ENCODE measurements at places on chromosomes 5 and 9.

GRCh38 chr9:112334432-112334841 lies 1.0 kb upstream of the PTBP3 start:
- peaks cover 3% of the 10 kb centered on the region for H3K36me3 ChIP-seq
- peak overlapping the region; percentile 90 for H3K27ac ChIP-seq
- H3K4me3 ChIP-seq = peak overlapping the region; percentile 95
- no peaks in the 10 kb centered on the region for H3K27me3 ChIP-seq
- peaks cover 30% of the 10 kb centered on the region for H3K4me1 ChIP-seq
- peak; percentile 53 for DNase-seq

DNA sequence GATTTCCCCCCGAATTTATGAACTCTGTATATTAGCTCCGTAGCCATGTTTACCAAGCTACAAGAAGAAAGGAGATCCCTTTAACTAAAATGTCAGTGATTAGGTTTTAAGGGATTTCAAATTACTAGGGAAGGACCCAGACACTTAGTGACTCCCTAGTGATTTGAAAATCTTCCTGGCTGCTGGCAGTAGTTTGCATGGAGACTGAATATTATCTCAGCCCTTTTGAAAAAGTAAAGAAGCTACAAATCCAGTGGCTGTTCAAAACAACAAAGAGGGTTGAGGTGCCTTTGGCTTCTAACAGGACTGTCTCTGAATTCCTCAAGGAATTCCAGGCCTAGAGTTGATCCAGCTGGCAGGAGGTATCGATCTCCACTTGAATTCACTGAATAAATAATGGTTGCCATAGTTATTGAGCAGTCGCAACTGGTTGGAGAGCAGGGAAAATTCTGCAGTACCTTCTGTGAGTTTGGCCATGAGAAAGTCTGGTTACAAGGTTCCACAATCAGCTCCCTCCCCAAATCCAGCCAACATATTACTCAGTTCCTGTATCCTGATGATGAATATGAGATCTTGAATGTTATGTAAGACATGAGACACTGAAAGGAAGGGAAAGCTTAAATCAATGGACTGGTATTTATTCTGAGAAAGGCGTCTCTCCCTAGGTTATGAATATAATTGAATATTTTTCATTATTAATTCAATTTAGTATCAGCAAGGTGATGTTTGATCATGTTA lies 37.7 kb downstream of the NR4A3 start:
- H3K27ac ChIP-seq = no peak overlapping the region
- H3K36me3 ChIP-seq = no peaks in the 10 kb centered on the region
- H3K27me3 ChIP-seq = no peaks in the 10 kb centered on the region
- H3K4me3 ChIP-seq = no peak overlapping the region

- no peak for DNase-seq
- H3K27ac ChIP-seq = no peak overlapping the region
- H3K27me3 ChIP-seq = no peaks in the 10 kb centered on the region
- no peak overlapping the region for H3K4me3 ChIP-seq
- no peaks in the 10 kb centered on the region for H3K4me1 ChIP-seq
- H3K36me3 ChIP-seq = no peaks in the 10 kb centered on the region
Measured at GRCh38 chr5:53930457-53930856, 370.0 kb downstream of the NDUFS4 start.

GRCh38 chr9:3087697-3088096 lies 243.8 kb upstream of the PUM3 start:
- no peaks in the 10 kb centered on the region for H3K4me1 ChIP-seq
- no peaks in the 10 kb centered on the region for H3K36me3 ChIP-seq
- H3K4me3 ChIP-seq = no peak overlapping the region
- H3K27me3 ChIP-seq = no peaks in the 10 kb centered on the region
- no peak for DNase-seq

DNA sequence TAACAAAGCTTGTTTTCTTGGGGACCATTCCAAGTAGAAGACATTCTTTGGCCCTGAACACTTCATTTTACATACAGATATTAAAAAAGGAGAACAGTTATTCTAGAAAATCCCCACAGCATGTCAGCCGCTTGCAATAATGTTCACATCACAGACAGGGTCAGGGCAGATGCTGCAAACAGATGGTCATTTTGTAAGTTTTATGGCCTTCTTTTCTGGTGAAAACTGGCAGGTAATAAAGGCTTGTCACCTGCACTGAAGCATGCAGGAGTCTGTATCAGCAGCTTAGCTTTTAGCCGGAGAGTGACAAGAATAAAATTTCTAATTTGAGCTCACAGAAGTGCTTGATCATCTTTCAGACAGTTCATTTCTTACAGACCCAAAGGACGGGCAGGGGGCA lies 220.9 kb upstream of the DAP start:
- no peaks in the 10 kb centered on the region for H3K36me3 ChIP-seq
- no peak overlapping the region for H3K4me3 ChIP-seq
- no peak for DNase-seq
- H3K4me1 ChIP-seq = no peaks in the 10 kb centered on the region

- no peak for DNase-seq
- H3K27me3 ChIP-seq = no peaks in the 10 kb centered on the region
- peak overlapping the region; percentile 97 for H3K27ac ChIP-seq
- no peak overlapping the region for H3K4me3 ChIP-seq
- H3K36me3 ChIP-seq = peaks cover 20% of the 10 kb centered on the region
Measured at GRCh38 chr9:4982721-4983482, 2.2 kb upstream of the JAK2 start.

DNA sequence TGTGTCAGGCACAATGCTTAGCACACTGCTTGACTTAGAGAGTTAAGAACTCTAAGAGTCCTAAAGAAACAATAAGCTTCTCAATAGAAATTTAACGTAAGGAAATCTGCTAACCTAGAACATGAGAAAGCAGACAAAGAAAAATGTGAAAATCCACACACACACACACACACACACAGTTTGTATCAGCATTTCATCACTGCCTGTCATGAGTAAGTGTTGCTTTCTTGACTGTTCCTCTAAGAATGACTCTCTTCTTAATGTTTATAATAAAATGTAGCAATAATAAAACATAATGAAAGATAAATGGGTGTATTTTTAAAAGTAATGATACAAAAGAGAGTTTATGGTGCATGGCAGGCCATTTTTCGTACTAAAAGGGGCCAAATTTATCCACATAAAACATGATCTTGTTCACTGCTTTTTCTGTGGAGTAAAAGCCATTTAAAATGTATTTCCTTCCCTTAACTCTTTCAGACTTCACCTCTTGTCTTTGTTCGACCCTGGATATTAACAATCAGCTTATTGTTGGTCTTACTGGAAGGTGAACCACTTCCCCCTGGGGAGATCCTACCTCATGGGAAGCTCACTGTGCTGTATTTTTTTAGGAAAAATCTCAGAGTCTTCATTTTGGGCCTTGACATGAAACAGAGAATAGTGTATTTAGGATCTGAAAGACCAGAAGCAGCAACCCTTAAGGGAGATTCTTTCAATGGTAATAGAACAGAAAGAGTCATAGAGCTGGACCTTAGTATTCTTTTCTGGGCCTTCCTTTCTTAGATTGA lies 107.3 kb upstream of the ANKRD55 start:
- H3K4me1 ChIP-seq = peaks cover 9% of the 10 kb centered on the region
- no peak overlapping the region for H3K4me3 ChIP-seq
- peaks cover 1% of the 10 kb centered on the region for H3K27me3 ChIP-seq
- H3K36me3 ChIP-seq = peaks cover 7% of the 10 kb centered on the region
- H3K27ac ChIP-seq = no peak overlapping the region
- no peak for DNase-seq

DNA sequence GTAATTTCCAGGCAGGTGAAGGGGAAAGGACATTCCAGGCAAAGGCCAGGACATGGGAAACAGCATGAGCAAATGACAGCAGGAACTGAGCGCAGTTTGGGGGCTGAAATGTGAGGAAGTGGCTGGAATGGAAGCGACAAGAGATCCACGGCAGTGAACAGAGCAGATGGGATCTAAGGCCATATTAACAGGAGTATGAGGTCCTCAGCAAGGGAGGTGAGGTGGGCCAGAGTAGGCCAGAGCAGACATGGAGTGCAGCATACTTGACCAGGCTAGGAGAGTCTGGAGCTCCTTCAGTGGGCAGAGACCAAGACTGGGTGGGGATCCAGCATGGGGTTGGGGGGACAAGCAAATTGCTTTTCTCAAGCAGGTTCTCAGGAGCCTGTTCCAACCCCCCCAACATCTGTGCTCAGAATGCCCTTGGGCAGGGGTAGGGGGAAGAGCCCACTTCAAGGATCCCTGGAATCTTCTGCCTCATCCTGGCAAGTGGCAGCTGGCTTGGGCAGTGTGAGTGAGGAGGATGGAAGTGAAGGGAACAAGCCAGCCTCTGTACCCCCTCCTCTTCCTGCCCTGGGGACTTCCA lies 34.5 kb downstream of the DAB2IP start:
- H3K4me1 ChIP-seq = no peaks in the 10 kb centered on the region
- no peaks in the 10 kb centered on the region for H3K36me3 ChIP-seq
- no peak overlapping the region for H3K4me3 ChIP-seq
- no peak overlapping the region for H3K27ac ChIP-seq

DNA sequence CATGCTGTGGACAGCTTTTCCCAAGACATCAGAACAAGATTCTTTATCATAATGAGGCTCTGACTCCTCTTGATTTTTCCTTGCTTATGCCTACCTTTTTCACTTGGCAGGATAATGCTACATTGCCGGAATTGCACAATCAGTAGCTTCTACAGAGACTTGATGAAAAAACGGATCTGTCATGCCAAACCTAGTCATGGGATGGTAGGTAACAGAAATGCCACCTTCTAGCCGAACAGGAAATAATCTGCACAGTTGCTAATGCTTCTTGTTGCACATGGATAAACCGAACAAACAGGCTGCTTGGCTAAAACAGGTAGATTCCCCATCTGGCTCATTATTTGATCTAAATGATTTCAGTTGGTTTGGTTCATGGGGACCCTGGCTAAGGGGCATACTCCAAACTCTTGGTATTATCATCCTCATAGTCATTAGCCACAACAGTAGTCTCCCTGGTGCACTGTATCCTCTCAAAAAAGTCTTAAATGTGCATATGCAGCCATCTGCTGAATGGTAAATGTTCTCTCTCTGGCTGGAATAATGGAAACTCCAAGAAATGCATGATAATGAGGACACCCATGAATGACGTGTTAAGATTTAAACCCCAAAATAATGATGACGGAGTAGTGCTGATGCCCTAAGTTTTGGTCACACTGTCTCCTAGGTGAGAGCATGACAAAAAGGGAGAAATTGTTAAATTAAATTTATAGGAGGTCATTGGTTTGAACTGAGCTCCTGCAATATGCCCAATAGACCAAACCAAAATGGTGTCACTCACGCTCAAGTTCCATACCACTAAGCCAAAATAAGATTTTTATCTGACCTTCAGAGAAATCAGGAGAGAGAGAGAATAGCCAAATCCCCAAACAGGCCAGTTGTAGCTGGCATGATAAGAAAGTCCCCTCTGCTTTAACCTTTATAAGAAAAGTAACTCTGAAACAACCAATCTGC lies 47.0 kb downstream of the RAPGEF1 start:
- no peak overlapping the region for H3K4me3 ChIP-seq
- H3K27ac ChIP-seq = no peak overlapping the region
- no peaks in the 10 kb centered on the region for H3K27me3 ChIP-seq
- peaks cover 12% of the 10 kb centered on the region for H3K36me3 ChIP-seq
- DNase-seq = no peak

- peak overlapping the region; percentile 81 for H3K27ac ChIP-seq
- H3K4me1 ChIP-seq = peaks cover 94% of the 10 kb centered on the region
- DNase-seq = no peak
- H3K27me3 ChIP-seq = no peaks in the 10 kb centered on the region
Measured at GRCh38 chr9:89448381-89448780, 49.5 kb downstream of the SEMA4D start.

GRCh38 chr5:71582945-71583584 lies 4.1 kb upstream of the MCCC2 start:
- no peaks in the 10 kb centered on the region for H3K27me3 ChIP-seq
- no peak overlapping the region for H3K27ac ChIP-seq
- DNase-seq = no peak
- no peak overlapping the region for H3K4me3 ChIP-seq
- peaks cover 6% of the 10 kb centered on the region for H3K4me1 ChIP-seq
- peaks cover 2% of the 10 kb centered on the region for H3K36me3 ChIP-seq

DNA sequence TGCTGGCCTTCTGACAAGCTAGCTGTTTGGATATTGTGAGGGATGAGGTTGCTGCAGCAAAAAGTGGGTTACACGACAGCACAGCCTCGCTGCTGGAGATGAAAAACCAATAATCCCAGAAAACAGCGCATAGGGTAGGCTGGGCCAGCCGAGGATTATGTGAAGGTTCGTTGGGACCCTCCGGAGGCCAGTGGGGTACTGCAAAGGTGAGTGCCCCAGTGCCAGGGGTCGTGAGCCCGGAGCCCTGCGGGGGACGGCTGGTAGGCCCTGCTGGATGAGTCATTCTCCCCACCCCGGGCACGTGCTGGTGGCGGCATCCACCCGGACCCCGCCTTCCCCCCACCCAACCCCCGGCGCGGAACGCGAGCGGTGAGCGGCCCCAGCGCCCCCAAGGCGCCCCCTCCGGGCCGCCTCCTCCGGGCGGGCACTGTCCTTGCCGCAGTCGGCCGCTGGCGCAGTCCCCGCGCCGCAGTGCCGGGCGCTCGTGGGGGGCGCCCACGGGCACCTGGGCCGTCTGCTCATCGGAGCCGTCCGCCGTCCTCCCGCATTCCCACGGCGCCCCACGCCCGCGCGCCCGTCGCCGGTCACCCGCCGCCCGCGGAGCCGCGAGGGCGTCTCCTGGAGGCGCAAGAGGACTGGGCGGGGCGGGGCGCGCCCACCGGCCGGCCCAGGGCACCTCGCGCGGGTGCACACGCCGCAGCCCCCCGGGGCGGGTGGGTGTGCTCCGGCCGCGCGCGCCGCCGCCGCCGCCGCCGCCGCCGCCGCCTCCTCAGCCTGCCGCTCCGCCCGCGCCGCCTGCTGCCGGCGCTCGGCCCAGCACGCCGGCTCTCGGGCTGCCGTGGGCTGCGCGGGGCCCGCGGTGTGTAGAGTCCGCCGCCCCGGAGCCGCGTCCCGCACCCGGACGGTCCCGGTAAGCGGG lies at the start of gene PHF24:
PHF24 (plus strand) TSS at position 794 of the 919 bp plus-strand sequence. CDS start 13,014 bp downstream, outside the sequence.
- H3K4me1 ChIP-seq = no peaks in the 10 kb centered on the region
- no peak within 1 kb of the TSS for H3K27ac ChIP-seq
- H3K4me3 ChIP-seq = peak within 1 kb of the TSS; percentile 37
- H3K36me3 ChIP-seq = no peaks in the 10 kb centered on the region

GRCh38 chr9:121206516-121207370 lies 5.1 kb upstream of the RAB14 start:
- DNase-seq = no peak
- peaks cover 43% of the 10 kb centered on the region for H3K4me1 ChIP-seq
- H3K27me3 ChIP-seq = no peaks in the 10 kb centered on the region

Measured in activated CD4-positive, alpha-beta T cell treated with anti-CD3 and anti-CD28 coated beads, Interleukin-2, amount 10 ng/mL, durations not matched to agents 7 days and 5 days (primary cell).